ENCODE measurements at places on chromosomes 5 and 9.

DNA sequence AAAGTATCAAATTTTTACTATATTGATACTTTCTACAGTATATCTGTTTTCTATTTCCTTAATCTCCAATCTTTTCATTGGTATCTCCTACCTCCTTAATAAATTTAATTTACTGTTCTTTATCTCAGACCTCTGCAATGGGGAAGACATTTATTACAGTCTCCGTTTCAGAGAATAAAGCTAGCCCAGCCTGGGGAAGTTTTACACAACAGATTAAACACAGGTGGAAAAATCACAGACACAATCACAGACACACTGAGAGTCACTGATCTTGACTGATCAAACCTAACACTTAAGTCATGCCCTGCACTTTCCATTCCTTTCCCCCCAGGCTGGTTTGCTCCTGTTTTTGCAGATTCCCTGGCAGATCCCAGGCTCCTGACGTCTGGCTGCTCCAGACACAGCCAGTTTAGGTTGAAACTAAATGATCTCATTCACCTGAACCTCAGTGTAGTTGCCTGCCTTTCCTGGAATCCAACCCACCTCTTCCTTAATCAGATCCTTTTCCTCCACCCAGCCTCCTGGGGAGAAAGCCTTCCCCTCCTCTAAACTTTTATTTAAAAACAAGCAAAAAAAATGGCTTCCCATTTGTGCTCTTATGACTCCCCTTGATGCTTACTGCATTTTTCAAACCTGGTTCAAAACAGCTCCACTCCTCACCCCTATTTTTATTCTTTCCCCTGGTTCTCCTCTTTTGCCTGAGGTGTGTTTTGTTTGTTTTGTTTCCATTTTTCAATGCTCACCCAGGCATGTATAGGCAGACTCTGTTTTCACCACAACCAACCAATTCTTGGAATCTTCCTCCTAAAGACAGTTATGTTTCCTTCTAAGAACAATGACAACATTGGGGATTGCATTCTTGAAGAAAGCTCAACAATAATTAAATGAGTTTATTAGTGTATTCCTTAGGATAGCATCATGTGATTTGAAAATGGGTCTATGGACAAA, 29.5 kb upstream of the OSMR start:
- DNase-seq: no peak

DNA sequence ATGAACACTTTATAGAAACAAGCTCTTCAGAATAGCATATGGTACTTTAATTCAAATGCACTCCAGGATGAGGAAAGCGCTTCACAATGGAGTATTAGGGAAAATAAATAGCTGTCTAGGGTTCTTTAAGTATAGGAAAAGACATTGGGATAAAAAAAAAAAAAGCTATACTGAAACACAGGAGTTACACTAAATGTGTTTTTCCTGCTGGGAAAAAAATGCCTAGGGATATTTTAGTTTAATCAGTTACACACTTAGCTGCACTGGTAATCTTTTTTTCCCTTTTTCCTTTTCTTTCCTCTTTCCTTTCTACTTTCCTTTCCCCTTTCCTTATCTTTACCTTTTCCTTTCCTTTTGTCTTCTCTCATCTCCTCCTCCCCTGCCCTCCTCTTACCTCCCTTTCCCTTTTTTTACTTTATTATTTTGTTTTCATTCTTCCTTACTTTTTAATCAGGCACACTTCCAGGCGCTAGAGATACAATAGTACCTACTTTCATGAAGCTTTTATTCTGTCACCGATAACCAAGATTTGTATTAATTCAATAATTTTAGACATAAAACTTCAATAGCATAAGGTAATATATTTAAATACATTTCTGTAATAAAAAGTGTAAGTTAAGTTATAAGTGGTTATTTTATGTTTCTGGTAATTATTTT, 758.7 kb downstream of the CDH18 start:
- no peak for DNase-seq

GRCh38 chr5:142032747-142033631, 20.2 kb upstream of the GNPDA1 start:
- DNase-seq: no peak

- no peak for DNase-seq
Measured at GRCh38 chr5:178546675-178547033, 43.5 kb downstream of the COL23A1 start.

GRCh38 chr5:92308679-92309078, 925.6 kb upstream of the ARRDC3 start:
- no peak for DNase-seq

- DNase-seq: no peak
Measured at GRCh38 chr9:89311346-89312221, 589 bp downstream of the CKS2 start.

DNA sequence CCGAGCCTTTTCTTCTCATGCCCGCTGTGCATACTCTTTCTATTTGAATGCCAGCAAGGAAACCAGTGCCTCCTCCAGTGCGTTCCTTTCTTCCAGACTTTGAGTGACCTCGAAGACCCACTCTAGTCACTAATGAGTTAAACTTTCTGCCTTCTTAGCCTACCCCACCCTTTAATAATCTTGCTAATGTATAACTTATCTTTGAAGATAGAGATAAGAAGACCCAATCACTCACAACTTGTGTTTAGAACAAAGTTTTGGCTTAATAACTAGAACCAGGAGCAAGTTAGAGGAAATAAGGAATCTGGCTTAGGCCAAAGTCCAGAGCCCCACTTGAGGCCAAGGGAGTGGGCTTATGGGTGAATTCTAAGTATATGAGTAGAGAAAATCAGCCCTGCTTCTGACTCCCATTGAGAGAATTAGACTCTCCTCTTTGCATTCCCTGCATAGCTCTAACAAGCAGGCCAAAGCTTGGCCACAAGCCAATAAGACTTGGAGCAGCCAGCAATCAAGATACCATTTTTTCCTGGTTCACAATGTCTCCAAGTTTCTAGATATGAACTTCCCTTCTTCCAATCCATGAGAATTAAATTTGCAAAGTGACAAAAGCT, 181.5 kb upstream of the PIK3R1 start:
- no peak for DNase-seq

- no peak for DNase-seq
Measured at GRCh38 chr5:142674531-142675469, 11.1 kb downstream of the FGF1 start.

DNA sequence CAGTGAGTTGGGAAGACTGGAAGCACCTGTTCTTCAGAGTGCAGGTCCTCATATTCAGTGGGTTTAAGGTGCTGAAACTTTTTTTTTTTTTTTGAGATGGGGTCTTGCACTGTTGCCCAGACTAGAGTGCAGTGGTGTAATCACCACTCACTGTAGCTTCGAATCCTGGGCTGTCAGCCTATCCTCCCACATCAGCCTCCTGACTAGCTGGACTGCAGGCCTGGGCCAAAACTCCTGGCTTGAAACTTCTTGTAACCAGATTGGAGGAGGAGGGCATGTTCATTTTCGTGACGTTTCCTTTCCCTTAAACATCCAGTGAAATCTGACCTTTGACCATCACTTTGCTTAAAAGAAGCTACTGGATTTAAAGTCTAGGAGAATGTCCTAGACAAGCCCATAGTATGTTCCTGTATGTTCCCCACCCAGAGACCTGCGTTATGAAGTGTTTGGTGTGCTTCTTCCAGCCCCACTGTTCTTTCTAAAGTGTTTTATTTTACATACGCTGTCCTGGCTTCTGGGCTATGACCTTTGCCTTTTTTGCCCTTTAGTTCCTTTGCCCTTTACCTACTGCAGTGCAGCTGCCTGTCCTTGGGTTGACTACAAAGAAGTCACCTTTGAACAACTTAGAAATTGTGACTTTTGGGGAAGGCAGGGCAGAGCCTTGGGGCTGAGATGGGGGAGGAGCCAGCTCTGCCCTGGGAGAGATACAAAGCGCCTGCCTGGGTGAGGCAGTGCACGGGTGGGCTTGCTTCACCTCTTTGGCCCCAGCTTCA, 18.4 kb downstream of the TENT4A start:
- no peak for DNase-seq

- DNase-seq: no peak
Measured at GRCh38 chr5:32810804-32811203, 99.7 kb downstream of the NPR3 start.

DNA sequence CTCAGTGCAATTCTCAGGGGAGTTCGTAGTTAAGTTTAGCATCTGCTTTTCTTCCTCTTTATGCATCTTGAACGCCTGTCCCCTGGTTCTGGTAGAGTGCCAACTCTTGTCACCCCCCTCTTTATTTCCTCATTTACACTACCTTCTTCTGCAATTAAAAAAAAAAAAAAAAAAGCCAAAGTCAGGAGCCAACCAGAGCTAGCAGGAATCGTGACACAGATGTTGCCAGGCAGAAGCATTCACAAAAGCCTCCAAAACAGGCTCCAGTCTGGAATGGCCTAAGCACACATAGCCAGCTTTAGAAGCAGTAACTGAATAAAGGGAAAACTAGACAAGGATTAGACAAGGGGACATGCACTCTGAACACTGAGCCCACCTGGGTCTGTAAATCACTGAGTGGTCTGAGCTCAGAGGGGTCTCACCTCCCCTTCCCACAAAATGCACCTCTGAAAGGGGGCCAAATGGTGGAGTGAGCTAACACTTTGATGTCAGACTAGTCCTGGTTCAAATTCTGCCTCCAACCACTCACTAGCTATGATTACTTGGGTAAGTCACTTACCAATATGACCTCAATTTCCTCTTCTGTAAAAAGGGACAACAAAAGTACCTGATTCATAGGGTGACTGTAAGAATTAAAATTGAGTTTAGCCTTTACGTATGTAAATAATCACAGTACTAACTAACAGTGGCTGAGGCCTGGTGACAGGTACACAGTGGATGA, 2.0 kb downstream of the CD74 start:
- DNase-seq: peak; percentile 53

- DNase-seq: no peak
Measured at GRCh38 chr9:134773842-134774241, 106.8 kb upstream of the FCN2 start.

- no peak for DNase-seq
Measured at GRCh38 chr9:84271921-84272556, 68.5 kb downstream of the SLC28A3 start.

DNA sequence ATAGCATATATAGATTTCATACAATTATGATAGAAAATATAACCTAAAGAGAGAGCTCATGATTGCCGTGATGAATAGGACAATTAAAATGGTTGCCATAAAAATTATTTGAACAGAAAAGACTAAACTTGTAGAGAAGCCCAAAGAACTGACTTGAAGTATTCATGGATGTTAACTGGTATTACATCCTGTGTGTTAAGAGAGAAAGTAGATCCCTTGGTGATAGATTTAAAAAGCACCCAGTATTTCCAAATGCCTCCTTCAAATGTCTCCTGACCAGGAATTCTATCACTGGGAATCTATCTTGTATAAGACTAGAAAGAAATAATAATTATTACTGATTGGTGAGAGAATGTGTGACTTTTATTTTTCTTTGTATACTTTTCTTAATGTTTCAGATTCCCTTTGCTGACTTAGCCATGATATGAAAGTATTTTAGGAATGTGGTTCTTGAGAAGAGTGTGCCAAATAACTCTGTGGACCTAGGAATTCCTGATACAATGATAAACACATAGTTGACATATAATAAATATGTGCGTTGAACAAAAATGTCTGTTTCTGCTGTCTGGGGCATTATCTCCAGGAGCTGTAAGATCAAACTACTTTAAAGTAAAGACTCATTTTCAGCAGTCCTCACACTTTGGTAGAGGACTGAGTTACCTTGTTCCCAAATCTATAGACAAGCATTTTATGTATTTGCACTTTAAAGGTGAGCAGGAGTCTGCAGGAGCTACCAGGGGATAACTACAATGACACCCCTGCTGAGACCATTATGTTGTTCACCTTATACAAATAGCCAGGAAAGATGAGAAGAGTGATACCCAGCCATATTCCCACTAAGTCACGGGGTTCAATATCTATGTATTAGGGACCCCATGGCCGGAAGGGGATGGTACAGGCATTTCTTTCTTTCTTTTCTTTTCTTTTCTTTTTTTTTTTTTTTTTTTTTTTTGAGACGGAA, 211.1 kb upstream of the TLE4 start:
- DNase-seq: no peak

DNA sequence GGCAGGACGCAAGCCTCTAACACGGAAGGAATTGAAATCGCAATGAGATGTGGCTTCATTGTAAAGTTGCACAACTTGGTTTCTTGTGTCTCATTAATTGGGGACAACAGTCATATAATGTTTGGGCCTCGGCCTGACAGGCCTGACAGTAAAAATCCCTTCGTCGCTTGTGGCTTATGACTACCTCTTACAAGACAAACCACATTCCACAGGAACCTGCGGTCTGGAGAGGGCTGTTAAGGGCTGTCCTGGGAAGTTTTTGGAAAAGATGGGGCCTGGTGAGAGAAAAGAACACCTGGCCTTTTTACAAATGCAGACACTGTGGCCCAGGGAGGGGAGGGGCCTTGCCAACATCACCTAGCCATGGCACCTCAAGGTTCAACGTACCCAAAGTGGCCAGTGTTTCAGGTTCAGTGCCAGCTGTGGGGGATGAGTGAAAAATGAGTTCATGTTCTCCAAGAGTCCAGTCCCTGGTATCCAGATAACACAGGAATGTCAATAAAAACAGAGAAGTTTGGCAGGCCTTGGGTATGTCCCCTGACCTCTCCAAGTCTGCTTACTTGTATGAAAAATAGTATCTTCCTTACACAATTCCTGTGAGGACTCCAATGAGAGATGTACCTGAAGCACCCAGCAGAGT, 22.2 kb downstream of the SHB start:
- no peak for DNase-seq

DNA sequence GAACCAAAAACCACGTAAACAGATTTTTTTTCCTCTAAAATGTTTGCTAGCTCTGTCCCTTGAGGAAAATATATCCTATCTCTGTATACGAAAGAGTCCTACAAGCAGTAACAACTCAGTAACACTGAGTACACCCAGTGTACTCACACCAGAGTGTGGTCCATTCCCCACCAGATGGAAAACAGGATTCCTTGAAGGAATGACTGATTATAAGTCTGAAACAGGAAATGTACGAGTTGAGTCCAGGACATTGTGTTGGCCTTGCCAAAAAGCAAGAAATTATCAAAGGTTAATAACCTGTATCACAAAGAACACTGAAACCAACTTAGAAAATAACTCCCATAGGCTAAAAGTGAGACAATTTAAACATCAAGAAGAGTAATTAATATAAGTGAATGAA, 20.4 kb downstream of the GOLPH3 start:
- no peak for DNase-seq

- DNase-seq: no peak
Measured at GRCh38 chr5:73299665-73300336, 126.8 kb downstream of the TMEM174 start.

DNA sequence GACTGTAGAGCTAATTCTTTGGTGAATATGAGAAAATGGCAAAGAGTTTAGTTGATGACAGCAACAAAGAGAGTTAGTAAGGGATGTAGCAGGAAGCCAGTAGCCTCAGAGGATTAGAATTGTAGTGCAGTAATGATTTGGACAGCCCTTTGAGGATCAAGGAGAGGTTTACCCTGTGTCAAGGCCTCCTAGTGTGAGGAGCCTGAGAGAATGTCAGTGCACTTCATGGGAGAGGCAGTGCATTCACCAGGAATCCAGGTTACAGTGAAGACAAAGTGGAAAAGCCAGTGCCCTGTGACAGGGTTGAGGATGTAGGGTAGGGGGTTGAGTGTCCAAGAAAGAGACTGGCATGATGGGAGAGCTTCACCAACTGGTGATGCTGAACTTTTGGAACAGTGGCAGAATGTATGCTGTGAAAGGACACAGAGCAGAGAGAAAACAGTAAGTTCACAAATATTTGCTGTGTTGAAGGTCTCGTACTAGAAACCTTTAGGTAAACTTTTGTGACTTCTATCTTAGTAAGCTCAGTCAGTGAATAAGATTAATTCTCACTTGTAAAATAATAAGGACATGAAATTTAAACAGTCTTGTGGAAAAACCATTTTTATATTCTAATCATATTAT, 27.3 kb downstream of the NLN start:
- no peak for DNase-seq

- no peak for DNase-seq
Measured at GRCh38 chr5:157549283-157549629, 26.3 kb downstream of the ADAM19 start.
